ENCODE measurements at places on chromosomes 11 and 22. TPM values are rescaled to one million over a fixed set of nuclear protein-coding genes. Genes with fewer than 3 reads are reported as not detected.

Gene UCP3
- 1.1 TPM for total RNA-seq

Gene APOBEC3G
- not detected for total RNA-seq

Gene STK33
- total RNA-seq: 4.0 TPM

Gene SCGB1D4
- not detected for total RNA-seq

Gene SOX6
- not detected for total RNA-seq

Gene MOGAT2
- not detected for total RNA-seq

Gene NFAM1
- not detected for total RNA-seq

Gene APOA4
- total RNA-seq: not detected

Gene PIH1D2
- total RNA-seq: 0.84 TPM

Gene SRSF8
- total RNA-seq: 18.6 TPM

Gene MS4A15
- total RNA-seq: not detected

Gene SLC5A4
- total RNA-seq: not detected

Gene SLC22A9
- not detected for total RNA-seq

Gene SHANK2
- total RNA-seq: 6.6 TPM

Measured in A549 treated with RU486 at 1 μM for 4 hours (cell line).